ENCODE measurements at places on chromosomes 16 and 17.

DNA sequence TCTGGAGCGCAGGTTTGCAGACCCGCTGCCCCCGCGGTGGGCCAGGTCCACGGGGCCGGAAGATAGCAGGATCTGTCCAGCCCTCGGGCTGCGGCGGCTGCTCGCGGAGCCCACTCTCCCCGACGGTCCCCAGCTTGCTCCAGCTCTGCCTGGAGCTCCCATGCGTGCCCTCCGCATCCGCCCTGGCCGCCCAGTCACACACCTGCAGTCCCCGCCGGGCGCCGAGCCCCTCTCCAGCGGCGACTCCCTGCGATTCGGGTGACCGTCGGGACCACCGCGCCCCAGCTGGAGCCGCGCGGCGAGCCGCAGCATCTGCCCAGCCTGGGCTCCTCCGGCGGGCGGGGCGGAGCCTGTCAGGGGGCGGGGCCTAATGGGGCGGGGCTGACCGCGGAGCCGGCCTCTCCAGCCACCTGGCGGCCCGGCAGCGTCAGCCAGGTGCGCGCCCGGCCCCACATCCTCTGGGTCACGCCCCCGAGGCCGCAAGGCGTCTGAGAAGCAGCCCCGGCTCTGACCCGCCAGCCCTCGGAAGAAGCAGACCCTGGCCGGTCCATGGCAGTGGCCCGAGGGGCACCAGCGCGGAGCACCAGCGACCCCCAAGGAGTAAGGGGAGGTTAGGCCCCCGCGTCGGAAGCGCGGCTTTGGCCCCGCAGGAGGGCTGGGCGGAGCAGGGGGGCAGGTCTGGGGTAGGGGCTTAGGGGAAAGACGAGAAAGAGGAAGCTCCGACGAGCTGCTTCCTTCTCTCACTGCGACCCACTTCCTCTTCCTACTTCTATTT, at the start of gene PIK3R5:
PIK3R5 (minus strand) TSS at position 314 of the 775 bp plus-strand sequence. CDS start 54,213 bp downstream, outside the sequence.
- DNase-seq = no peak

DNA sequence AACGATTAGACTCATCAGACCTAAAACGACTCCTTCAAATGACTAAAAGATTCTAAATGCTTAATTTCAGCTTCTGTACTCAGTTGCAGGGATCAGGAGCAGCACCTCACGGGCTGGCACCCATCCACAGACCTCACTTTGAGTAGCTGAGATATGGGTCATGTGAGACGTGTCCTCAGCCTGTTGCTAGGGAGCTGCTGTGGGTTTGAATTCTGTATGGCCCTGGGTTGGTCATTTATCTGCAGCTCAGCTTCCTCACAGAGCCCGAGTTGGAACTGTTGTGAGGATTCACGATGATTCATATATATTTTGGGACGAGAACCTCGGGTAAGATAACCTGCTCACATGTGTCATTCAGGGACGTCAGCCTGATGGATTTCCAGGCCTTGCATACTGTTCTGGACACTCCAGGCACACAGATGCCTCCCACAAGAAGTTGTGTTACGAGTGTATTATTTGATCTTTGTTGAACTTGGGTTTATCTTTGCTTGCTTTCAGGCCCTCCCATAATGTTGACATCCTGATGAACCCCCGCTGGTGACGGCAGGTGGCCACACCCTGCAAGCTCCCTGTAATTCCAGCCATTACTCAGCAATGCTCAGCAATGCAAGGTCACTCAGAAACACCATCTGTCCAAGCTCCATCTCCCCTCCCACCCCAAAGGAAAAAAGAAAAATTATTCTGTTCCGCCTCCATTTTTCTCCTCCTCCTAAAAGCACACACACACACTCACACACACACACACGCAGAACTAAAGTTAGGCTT, 137.6 kb downstream of the RBFOX3 start:
- DNase-seq = peak; percentile 89

DNA sequence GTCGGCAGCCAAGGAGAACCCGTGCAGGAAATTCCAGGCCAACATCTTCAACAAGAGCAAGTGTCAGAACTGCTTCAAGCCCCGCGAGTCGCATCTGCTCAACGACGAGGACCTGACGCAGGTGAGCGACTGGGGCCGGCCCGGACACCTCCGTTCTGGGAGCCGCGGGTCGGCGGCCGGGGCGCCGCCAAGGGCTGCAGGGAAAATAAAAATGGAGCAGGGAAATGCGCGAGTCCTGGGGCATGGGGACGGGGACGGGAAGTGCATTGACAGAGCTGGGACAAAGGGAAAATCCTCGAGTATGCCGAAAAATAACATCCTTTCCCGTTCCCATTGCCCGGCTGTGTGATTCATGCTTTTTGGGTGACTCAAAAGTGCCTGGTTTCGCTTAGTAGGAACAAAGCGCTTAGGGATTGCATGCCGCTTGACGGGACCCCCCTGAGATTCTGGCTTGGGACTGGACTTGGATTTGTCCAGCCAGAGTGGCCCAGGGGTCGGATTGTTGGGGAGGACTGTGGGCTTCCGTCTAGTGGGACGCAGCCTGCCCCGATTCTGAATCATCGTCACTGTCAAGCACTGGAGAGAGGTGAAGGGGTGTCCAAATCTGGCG, 699 bp downstream of the MPRIP start:
- peak; percentile 18 for DNase-seq

DNA sequence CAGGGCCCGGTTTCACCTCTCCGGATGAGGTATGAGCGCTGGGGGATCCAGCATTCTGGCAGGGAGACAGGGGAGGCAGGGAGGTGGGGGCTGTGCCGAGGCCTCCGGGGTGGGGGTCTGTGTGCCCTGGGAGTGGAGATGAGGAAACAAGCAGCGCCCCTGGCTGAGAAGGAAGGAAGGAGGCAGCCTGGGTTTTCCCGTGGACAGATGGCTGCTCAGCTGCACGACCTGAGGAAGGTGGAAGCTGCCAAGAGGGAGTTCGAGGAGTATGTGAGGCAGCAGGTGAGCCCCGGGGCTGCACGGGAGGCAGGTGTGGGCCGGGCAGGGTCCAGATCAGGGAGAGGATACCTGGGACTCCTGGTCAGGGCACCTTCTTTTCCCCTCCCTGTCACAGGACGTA, 4.3 kb downstream of the RNF112 start:
- DNase-seq = peak; percentile 79

- DNase-seq = peak; percentile 46
These were observed 25.8 kb upstream of the KLHDC4 start for GRCh38 chr16:87791295-87792204.

DNA sequence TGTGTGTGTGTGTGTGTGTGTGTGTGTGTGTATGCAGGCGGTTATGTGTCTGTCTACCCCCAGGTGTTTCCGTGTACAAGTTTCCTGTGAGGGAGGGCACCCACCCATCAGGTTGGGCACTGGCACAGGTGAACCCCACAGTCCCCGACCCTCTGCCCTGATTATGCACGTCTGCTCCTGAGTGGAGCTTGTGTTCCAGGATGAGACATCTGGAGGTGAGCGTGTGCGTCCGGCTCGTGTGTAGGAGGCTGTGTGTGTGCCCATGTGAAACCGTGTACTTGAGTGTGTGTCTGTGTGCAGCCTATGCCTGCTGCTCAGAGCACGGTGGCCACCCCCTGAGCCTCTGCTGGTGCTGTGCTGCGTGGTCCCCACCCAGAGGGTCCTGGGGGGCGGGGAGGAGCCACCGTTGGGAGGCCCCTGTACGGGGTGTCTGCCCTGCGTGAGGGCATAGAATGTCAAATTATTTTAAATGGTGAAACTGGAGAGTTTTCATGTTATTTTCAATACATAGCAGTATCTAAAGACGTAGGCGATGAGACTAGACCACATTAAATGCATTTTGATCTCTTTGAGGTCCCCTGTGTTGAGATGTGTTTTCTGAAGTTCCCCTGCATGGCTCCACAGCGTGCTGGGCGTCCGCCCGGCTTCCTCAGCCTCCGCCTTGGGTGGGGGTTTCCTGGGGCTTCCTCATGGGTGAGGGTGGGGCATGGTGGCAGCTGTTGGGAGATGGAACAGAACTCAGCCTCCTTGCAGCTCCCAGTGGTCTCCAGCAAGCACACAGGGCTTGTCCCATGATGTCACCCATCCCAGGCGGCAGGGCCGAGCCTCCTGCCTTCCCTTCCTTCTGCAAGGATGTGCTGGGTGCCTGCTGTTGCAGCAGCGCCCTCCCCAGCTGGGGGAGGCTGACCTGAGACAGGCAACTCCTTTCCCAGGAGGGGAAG, 43.4 kb downstream of the KCNJ12 start:
- no peak for DNase-seq

DNA sequence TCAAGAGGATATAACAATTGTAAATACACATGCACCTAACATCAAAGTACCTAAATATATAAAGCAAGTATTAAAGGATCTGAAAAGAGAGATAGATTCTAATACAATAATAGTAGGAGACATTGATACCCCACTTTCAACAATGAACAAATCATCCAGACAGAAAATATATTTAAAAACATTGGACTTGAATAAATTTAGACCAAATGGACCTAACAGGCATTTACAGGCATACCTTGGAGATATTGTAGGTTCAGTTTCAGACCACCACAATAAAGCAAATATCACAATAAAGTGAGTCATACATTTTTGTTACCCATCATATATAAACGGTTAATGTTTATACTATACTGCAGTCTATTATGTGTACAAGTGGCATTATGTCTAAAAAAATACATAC, 104.0 kb downstream of the BRIP1 start:
- no peak for DNase-seq

DNA sequence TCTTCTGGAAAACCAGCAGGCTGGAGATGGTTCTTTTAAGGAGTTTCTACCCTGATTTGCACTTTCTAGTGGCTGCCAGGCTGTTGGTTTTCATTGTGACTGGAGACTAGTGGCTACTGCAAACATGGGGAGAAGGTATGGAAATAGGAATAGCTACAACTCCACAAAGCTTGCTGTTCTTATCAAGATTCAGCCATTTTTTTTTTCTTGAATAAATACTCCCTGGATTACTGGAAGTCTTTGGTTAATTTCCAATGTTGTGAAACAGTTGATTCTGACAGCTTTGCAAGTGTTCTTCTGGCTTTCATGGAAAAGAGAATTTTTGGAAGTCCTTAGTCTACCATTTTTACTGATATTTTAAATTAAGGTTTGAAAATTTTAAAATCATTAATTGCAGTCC, 277.7 kb downstream of the HS3ST3A1 start:
- DNase-seq = no peak

DNA sequence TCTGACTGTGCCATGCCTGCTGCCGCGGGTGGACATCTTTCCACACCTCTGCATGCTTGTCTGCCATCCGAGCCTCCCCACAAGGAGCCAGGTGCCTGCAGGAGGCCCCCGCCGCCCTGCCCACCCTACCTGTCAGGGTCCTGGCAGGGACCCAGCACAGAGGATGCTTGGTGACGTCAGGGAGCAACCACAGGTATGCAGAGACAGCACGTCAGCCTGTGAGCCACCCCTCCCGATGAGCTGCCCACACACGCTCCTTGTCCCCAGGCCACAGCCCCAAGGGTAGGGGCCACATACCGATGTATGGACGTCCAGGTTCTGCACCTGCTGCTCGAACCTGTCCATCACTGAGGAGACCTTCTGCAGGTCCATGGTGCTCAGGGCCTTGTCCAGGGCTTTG, 10.6 kb downstream of the CHMP1A start:
- no peak for DNase-seq

DNA sequence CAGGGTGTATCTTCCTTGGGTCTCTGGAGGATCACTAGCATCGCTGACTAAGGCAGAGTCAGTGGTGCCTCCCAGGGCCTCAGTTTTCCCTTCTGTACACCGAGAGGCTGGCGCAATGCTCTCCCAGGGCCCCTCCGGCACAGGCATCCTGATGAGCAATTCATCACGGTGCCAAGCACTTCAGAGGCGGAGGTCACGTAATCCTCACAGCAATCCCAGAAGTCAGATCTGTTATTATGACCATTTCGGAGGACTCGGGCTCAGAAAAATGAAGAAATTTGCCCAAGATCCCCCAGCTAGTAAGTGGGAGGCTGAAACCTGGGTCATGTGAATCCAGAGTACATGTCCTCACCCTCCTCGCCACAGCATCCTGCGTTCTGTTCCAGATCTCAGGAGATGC, 46.5 kb downstream of the AIPL1 start:
- DNase-seq = no peak

GRCh38 chr17:63488851-63489250, 12.0 kb downstream of the ACE start:
- no peak for DNase-seq

DNA sequence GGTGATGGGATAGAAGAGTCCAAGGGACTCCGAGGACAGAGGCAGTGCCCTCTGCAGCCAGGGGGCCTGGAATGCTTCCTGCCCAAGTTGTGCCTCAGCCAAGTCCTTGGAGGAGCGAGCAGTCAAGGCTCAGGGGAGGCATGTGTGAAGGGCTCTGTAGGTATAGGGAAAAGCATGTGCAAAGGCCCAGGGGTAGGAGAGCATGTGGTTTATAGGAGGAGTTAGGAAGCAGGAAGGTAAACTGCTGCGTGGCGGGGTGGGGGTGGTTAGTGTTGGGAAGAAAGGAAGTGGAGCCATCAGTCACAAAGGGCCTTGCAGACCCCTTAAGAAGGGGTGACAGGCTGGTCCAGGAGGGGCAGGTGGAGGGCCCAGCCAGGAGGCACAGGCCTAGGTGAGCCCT, 7.2 kb downstream of the POLR3E start:
- DNase-seq = no peak

DNA sequence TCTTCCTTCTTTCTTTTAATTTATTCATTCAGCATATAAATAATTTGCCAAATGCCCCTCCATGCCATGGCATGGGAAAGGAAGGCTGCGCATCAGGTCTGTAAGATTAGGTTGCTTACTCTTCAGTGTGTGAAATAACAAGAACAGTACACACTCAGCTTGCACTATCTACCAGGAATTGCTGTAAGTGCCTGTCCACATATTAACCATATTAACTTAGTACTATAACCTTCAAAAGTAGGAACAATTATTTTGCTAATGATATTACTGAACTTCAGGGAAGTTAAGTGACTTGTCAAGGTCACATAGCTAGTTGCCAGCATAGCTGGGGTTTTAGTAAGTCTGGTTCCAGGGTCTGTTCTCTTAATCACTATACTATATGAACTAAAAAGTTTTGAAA, 89.2 kb upstream of the PMFBP1 start:
- DNase-seq = no peak

GRCh38 chr17:51261024-51261963, 948 bp downstream of the UTP18 start:
- DNase-seq = peak; percentile 83

DNA sequence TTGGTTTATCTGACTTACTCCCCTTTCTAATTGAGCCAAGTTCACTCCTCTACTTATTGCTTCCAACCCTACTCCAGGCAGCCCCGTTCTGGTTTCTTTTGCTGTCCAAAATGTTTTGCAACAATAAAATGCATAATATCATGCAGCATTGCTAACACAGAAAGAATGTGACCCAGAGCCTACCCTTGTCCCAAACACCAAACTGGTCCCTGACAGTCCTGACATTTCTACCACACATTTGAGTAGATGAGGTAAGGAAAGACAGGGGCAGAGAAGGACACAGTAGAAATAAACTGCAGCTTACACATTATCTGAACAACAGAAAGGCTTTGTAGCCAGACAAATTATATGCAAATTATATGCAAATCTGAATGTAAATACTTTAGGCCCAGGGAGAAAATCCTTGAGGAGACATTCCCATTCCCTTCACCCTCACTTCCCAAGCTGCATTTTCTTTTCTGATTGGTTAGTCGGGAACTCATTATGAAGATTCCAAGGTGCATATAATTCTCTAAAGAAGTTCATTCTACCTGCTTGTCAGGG, 31.6 kb downstream of the SOX9 start:
- DNase-seq = no peak

Data from NCI-H2171 treated with DMSO at 0.1 percent for 48 hours (cell line).